Head of caudate nucleus (tissue), 42 donors: ENCODE measurements at places on chromosomes 12 and 14.

DNA sequence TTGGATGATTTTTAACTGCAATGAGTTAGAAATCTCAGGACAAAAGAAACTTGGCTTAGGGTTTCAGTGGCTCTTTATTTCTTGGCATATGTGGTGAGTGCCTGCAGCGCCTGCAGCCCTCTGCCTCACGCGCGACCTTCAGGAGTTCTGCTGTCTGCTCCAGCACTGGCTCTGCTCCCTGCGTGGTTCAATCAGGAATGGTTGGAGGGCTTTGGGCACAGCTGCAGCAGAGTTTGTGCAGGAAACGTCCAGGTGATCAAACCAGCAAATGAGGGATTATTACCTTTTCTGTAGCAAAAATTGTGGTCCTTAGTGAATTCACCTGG lies 19.8 kb downstream of the PPM1H start:
- no peak for DNase-seq

- no peak for DNase-seq
These were observed 7.9 kb downstream of the NTF3 start for GRCh38 chr12:5439788-5440300.

DNA sequence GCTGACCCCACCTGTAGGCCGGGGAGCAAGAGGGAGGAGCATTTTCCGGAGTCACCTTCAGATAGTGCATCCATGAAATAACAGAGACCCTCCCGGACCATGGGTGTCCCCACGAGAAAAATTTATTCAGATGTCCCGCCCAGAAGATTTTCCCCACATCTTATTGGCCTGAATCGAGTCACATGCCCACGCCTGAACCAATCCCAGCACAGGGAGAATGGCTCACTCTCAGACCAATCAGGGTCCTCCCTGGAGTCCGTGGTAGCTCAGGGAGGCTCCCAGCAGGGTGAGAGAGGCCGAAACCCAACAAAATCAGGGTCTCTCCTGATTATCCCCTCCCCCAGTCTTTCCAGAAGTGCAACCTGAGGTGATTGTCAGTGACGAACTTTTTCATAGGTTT lies 16.4 kb upstream of the NCOR2 start:
- no peak for DNase-seq

GRCh38 chr12:24748326-24748725 lies 200.6 kb downstream of the BCAT1 start:
- no peak for DNase-seq
